DMS53 (cell line): ENCODE measurements at places on chromosomes 16 and 17.

GRCh38 chr16:66923247-66923731, 2.0 kb downstream of the RRAD start:
- DNase-seq, result peak; percentile 24

- DNase-seq, result no peak
These were observed 7.3 kb downstream of the CHMP6 start for GRCh38 chr17:80998748-80999535.

- DNase-seq, result no peak
These were observed 164.7 kb downstream of the SLC39A11 start for GRCh38 chr17:72927760-72928159.

DNA sequence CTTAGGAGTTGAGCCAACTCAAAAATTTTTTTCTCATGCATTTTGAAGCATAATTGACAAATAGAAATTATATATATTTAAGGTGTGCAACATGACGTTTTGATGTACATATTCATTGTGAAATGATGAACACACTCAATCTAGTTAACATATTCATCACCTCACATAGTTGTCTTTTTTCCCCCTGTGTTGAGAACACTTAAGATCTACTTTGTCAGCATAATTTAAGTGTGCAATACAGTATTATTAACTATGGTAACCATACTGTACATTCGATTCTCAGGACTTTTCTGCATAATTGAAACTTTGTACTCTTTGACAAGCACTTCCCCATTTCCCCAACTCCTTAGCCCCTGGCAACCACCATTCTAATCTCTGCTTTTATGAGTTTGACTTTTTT, 192.2 kb upstream of the ZKSCAN2 start:
- no peak for DNase-seq

GRCh38 chr16:18792836-18793433, 2.8 kb upstream of the RPS15A start:
- DNase-seq, result no peak

GRCh38 chr17:561116-561515, 153.5 kb downstream of the VPS53 start:
- DNase-seq, result no peak

GRCh38 chr17:76160896-76161528, 20.0 kb upstream of the FOXJ1 start:
- DNase-seq, result peak; percentile 42

- DNase-seq, result peak; percentile 15
These were observed 40.7 kb upstream of the SLC12A3 start for GRCh38 chr16:56824331-56824730.

DNA sequence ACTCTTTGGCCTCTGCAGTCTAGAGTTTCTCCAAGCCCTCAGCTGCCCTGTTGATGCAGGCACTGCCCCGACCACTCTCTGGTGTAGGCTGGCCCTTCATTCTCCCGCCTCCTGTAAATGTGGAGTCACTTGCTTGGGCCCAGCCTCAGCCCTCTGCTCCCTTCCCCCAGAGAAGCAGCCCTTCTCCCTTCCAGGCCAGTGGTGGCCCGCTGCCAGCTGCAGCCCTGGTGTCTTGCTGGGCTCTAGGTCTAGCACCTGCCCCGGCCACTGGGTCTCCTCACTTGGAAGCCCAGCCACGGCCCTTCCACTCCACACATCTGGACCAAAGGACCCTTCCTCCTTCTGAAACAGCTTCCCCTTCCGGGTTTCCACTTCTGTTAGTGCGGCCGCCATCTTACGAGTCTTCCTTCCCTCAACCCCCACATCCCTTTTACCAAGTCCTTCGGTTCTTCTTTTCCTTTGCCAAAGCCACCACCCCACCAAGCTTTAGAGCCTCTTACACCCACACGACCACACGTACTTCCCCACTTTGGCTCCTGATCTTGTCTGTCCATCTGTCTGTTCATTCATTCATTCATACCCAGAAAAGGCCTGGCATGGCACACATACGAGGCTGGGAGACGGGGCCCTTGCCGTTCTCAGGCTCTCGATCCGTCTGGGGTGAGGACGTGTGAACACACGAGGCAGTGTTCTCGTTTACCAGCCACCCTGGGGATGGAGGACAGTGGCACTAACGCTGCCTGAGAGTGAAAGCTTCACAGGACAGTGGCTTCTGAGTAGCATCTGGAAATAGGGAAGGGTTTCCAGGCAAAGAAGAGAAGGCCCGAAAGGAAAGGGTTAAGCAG, 68.0 kb downstream of the ABR start:
- DNase-seq, result peak; percentile 89

DNA sequence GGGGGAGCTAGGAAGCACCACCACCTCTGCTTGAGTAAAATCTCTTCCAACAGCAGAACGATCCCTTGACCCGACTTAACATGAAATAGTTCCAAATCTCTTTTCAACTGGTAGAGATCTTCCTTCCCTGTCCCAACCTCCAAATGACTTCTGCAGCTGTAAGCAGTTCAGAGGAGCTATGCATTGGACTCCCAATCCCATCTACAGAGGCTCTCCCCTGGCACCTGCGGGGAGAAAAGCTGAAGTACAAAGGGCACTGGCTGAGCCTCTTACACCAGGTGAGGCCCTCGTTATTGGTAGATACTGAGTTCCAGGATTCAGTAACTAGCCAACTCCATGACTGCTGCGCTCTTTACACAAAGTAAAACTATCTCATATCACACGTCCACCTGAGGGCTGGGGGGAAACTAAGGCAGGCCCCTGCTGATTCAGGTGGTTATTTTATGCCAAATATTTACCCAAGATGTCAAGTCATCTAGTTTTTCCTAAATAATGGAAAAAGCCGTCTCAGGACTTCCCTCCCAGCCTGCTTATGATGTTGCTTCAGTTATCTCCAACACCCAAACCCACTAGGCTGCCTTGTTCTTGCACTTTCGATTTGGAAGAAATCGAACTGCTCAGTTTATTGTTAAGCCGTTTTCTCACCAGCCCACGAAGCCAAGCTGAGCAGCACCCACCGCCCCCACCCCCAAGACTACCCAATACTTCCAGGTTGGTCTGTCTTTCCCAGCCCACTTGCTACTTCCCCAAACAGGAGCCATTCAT, 3.2 kb downstream of the ACTG1 start:
- peak; percentile 78 for DNase-seq

- no peak for DNase-seq
These were observed 12.6 kb downstream of the BLMH start for GRCh38 chr17:30279156-30279555.

- peak; percentile 87 for DNase-seq
These were observed 18.6 kb downstream of the CDH16 start for GRCh38 chr16:66899945-66900710.

GRCh38 chr17:30000755-30001257, 59.4 kb downstream of the EFCAB5 start:
- DNase-seq, result no peak

DNA sequence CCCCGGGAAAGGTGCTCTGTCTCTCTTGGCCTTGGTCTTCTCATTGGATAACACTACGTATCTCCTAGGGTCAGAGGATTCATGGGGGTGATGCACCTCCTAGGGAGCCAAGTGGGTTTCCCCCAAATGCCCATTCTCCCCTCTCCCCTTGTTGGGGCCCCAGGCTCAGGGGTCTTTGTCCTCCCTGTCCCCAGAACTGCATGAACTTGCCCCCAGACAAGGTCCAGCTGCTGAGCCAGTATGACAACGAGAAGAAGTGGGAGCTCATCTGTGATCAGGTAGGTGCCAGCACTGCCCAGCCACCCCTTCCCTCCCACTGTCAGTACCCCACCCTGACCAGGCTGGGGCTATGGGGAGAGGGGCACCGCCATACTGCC, 8.7 kb downstream of the FMNL1 start:
- no peak for DNase-seq

GRCh38 chr16:4522051-4522581, 16.5 kb downstream of the CDIP1 start:
- no peak for DNase-seq

GRCh38 chr16:47234-47633, 6.2 kb downstream of the POLR3K start:
- no peak for DNase-seq

DNA sequence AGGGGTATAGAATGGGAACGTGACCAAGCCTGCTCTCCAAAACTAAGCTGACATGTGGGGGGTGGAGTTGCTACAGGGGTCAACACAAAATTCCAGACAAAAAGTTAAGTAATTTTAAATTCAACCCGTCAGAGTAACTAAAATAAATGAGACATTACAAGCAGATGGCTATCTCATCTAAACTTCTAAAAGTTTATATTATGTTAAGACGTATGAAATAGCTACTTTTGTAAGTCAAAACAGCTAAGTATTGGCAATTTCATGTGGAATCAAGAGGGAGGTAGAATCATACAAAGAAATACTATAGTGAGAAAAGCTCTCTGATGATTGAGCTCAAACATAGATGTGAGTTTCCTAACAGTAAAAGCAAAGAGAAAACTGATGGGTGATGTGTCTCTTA, 113.3 kb downstream of the HS3ST2 start:
- DNase-seq, result no peak

- peak; percentile 77 for DNase-seq
These were observed 4.1 kb downstream of the MAP2K3 start for GRCh38 chr17:21288571-21289017.

DNA sequence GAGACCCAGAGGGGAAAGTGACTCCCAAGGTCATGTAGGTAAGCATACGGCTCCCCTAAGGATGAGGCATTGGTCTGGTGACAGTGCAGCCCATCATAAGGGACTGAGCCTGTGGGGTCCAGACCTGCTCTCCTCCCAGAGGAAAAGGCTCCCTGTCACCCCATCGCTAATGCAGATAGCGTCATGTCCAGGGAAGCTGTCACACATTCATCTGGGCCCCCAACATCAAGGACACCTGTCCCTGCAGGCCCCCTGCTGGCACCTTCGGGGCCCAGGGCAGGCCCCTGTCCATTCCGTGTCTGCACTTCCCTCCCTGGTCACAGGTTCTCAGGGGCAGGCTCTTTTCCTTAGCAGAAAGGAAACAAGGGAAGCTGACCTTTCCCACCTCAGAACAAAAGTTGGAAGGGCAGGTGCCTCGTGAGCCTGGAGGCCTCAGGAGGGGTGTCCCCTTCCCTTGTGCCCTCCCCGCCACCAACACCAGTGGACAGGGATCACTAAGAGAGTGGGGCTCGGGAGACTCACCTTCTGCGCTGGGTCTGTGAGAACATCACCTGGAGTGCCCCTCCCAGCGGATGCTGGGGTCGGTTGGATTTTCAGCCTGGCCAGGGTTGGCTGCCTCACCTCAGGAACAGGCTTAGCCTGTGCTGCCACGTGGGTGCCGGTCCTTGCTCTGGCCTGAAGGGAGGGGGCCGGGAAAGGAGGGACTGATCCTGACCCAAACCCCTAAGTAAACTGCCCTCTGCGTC, 17.3 kb upstream of the LASP1NB start:
- no peak for DNase-seq

- no peak for DNase-seq
These were observed 34.0 kb downstream of the TIMM22 start for GRCh38 chr17:1030684-1031532.

DNA sequence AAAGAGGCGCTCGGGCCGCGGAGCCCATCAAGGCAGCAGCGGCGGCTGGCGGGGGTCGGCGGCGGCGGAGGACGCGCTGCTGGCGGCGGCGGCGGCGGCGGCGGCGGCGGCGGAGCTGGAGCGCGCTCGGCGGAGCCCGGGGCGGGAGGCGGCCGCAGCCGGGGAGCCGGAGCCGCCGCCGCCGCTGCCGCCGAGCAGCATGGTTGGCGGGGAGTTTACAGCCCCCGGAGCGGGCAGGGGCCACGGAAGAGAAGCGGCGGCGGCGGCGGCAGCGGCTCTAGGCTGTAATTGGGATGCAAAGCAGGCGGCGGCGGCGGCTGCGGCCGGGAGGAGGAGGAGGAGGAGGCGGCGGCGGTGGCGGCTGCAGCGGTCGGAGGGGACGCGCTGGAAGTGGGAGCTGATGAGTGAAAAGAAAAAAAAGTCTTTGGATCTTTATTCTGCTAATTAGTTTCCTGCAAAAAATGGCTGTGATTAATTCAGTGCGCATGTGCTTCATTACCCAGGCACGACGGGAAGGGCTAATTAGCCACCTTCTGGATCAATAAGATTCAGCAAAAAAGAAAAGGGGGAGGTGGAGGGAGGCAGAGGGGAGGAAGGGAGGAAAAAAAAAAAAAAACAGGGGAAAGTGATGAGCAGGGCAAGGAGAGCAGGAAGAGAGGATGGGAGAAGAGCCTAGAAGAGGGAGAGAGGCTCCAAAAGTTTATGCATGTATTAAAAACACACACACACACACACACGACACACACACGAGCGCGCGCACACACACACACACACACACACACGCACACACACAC, 10.9 kb upstream of the ZFHX3 start:
- DNase-seq, result peak; percentile 71

DNA sequence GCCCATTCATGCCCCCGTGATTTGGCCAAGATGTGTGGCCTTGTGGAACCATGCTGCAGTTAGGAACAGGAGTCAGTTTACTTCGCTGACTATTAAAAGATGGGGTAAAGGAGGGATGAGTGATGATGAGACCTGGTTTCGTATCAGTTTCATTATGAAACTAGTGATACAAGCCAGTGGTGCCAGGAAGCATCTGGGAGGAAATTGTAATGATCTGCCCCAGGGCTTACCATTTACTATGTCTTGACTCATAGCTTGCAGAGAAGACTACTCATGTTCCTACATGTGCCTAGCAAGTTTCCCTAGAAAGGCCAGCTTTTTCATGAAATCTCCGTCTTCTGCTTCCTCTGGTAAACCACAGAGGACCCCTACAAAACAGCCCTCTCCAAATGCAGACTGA, 23.2 kb downstream of the CDH3 start:
- no peak for DNase-seq

- DNase-seq, result peak; percentile 64
These were observed 383 bp downstream of the ZNF598 start for GRCh38 chr16:2009164-2009711.
